ENCODE measurements at places on chromosomes 12 and 14. TPM values are rescaled to one million over a fixed set of nuclear protein-coding genes. Genes with fewer than 3 reads are reported as not detected.

The PLD4 gene
- 0.80 TPM for total RNA-seq

DNA sequence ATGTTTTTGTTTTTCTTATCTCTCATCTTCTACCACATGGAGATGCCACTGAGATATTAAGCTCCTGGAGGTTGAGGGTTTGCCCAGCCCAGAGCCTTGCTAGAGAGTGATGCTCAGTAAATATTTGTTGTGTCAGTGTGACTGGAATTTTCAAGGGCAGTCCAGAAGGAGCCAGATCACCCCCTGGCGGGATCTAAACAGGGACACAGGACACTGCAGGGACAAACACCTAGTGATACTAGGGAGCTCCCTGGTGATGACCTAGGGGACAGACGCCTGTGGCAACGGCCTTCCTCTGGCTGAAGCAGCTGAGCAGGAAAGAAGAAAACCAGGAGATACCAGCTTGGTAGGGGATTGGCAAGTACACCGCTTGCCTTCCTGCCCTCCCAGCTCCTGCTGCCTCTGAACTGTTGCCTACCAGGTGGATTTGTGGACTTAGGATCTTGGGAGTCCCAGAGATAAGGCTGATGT is 714.4 kb upstream of the TBX3 start:
- ATAC-seq, result peak; percentile 31

- peak; percentile 26 for ATAC-seq
Observed at GRCh38 chr12:64806593-64807460, 17.6 kb upstream of the TBC1D30 start.

GRCh38 chr12:93804392-93805179 is 127.4 kb downstream of the CRADD start:
- ATAC-seq, result peak; percentile 81

GRCh38 chr12:42217656-42218055 is 20.4 kb downstream of the YAF2 start:
- ATAC-seq, result no peak

DNA sequence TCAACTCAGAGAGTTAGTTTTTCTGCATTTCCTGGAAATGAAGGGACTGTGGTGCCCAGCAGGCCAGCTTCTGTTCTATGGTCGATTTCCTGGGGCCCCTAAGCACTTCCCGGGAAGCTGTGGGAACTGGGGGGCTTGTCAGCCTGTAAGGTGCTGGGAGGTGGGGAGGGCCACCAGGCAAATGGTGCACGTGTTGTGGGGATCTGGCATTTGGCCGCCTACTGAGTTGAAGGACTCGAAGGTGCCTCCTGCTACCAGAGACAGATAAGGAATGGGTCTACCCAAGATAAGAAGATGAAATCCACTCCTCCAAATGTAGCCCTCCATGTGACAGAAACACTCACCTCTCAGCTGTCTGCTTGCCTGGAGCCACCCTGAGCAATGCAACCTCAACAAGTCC is 341.7 kb downstream of the DPF3 start:
- no peak for ATAC-seq

GRCh38 chr14:23034498-23035302 is at the start of gene PSMB5:
Gene PSMB5 (minus strand): TSS chr14:23034900. CDS start chr14:23034881, 19 bp downstream.
- ATAC-seq, result peak; percentile 97

DNA sequence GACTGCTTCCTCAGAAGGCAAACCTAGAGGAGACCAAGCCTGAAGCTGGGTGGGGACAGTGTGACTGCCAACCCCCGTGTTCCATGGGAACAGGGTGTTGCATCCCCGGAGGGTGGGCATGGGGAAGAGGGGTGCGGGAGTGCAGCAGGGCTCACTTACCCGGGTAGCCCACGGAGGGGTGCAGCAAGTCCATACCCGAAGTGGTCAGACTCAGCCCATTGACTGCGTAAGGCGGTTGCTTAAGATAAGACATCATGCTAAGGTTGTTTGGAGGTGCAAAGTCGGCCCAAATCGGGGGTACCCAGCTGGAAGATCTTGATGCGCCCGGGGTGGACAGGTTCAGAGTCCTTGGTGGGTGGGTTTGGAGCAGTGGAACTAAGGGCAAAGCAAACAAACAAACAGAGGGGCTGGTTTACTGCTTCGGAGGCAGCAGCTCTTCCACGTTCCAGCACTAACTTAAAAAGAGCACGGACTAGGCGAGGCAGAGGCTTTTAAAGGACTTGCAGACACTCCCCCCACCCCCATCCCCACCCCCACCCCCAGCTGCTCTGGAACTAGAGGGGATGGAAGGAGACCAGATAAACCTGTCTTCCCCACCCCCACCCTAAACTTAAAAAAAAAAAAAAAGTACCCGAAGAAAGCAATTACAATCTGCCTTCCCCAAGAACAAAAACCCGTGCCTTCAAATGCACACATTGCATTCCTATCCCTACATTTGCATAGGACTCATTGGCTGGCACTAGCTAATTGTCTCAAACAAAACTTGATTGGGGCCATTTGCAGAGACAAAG is 4.9 kb downstream of the OTX2 start:
- ATAC-seq, result no peak

DNA sequence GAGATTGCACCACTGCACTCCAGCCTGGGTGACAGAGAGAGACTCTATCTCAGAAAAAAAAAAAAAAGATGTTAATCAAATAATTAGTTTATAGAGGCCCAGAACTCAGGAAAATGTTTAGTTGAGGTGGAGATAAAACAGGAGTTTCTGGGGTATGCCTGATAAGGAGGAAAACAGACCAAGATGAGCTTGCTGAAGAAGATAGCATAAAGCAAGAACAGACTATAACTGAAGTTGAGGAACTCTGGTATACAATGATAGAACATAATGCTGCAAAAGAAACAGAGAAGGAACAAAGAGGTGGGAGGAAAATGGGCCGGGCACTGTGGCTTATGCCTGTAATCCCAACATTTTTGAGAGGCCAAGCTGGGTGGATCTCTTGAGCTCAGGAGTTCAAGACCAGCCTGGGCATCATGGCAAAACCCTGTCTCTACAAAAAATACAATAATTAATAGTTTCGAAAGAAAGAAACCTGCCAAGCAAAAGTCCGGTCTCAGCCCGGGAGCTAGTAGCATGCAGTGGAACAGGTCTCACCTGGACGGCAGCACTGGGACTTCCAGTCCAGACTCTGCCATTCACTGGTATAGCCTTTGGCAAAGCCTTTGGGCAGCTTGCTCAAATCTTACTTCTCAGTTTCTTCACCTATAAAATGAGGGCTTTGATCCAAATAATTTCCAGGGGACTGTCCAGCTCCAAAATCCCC is 25.4 kb downstream of the SLC35E3 start:
- ATAC-seq, result no peak

Measured in esophagus mucosa (tissue), 1 donor.